ENCODE measurements at places on chromosomes 12 and 14.

GRCh38 chr12:25518512-25518911 lies 34.6 kb downstream of the LMNTD1 start:
- no peak for DNase-seq

DNA sequence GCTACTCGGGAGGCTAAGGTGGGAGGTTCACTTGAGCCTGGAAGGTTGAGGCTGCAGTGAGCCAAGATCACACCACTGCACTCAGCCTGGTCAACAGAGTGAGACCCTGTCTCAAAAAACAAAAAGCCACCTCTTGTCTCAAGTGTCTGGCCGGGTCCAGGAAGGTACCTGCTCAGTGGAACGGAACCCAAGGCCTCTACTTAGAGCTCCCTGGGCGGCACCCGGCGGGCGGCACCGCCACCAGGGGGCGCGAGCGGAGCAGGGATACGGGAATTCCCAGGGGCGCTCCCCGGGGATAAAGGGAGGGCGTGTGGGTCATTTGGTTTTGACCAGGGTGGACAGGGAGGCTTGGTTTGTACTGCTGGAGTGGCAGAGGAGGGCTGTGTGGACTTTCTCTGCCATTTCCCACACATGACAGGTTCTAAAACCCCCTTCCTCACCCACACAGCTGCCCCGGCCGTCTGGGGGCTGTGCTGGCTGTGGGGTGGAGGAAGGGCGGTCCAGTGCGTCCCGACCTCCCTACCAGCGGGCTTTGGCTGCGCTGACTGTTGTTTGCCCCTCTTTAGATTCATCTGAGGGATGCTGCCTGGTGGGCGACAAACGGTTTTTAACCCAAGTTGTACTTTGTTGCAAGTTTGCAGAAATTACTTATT lies 91.4 kb downstream of the SETD3 start:
- DNase-seq, result peak; percentile 69

DNA sequence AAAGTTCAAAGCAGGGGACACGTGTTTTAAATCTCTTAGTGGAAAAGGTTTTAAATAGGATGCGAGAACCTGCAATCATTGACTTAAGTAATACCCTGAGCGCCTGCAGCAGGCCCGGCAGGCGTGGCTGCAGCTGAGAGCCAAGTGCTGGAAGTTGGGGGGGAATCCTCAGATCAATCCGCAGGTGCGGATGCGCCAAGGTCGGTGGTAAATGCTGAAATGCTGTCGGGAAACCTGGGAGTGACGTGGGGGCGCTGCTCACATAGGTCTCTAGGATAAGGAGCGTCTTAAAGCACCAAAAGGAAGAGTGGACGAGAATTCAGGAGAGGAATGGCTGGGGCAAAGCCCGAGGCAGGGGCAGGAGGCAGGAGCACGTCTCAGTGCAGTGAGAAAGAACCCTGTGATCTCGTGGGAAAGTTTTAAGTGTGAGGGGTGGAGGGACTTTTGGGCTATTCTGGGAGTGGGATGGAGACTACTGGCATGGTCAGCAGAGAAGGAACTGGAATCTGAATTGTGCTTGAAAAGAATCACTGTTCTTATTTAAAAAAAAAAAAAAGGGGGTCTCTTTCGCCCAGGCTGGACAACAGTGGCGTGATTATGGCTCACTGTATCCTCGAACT lies 883 bp upstream of the CDCA4 start:
- peak; percentile 48 for DNase-seq

GRCh38 chr12:84904051-84904450 lies 8.5 kb downstream of the SLC6A15 start:
- DNase-seq, result no peak

DNA sequence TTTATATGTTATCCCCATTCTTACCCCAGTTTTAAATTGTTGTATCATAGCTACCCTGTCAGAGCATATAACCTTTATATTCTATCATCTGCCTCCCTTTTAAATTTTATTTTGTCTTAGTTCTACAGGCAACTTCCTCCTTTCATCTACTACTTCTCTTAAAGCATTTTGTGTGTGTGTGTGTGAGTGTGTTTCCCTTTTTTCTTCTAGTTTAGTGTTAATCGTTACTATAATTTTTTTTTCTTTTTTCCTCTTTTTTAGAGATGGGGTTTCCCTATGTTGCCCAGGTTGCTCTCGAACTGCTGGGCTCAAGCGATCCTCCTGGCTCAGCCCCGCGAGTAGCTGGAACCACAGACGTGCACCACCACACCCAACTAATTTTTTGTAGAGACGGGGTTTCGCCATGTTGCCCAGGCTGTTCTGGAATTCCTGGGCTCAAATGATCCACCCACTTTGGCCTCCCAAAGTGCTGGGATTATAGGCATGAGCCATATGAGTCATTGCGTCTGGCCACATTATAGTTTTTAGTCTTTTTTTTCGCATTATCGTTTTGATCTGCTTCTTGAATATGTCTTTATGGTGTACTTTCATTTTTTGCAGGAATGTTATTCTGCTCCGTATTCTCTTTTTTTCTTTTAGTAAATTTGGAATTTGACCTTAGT lies 33.1 kb upstream of the FBXO34 start:
- no peak for DNase-seq

DNA sequence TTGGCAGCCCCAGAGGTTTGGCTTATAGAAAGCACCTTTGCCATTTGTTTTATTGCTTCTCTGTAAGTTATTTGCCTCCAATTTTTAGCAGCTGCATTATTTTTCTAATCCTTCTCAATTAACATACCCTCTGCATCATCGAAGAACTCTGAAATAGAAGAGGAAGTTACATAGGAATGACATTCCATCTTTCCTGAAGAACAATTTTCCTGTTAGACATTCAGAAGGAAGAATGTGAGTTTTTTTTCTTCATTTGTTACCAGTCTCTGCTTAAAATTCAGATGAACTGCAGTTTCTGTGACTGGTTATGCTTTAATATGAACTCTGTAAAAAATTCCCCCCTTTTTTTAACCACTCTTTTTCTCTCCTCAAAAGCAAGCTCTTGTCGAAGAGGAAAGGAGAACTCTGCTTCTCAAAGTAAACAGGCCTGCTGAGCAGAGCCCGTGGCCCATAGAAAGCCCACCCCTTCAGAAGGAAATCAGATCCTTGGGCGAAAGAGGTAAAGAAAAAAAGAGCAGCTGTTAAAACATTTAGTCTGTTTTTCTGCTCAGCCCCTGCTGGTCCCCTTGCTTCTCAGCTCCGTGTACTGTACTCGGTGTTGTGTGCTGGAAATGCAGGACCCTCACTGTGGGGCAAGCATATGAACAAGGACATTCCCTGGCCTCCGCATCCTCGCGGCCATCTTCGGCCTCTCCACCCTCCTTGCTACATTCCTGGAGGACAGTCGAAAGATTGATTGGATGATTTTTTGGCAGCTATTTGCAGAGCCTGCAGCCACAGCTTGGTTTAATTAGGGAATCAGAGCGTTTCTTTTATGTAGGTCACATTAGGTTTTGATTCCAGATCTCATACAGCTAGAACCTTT lies 164.4 kb upstream of the LRIG3 start:
- DNase-seq, result no peak

DNA sequence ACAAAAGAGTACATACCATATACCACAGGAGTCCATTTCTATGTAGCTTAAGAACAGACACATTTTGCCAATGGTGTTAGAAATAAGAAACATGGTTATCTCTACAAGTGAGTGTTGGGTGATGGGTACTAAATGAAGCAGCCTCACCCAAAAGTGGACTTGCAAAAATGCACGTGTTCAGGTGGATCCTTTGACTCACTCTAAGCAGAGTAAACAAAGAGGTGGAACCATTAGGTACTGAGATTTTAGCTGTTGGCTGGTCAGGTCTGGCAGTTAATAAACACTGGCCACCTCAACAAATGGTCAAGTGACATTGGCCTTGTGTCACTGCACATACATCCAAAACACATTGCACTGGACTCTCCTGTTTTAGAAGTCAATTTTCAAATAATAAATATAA lies 27.6 kb downstream of the EVL start:
- no peak for DNase-seq

GRCh38 chr14:105489542-105490266 lies 1.3 kb upstream of the TEDC1 start:
- DNase-seq, result peak; percentile 86

GRCh38 chr12:28223025-28223554 lies 32.8 kb downstream of the CCDC91 start:
- DNase-seq, result no peak

DNA sequence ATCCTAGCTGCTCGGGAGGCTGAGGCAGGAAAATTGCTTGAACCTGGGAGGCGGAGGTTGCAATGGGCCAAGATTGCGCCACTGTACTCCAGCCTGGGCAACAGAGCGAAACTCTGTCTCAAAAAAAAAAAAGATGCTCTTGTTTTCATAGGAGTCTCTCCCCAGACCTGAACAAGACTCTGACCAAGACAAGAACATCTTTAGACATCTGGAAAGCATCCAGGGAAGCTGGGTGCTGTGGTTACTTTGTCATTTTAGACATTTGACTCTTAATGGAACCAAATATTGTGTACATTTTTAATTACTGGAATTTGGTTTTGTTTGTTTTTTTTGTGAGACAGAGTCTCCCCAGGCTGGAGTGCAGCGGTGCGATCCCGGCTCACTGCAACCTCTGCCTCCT lies 21.1 kb upstream of the ATF1 start:
- DNase-seq, result no peak

DNA sequence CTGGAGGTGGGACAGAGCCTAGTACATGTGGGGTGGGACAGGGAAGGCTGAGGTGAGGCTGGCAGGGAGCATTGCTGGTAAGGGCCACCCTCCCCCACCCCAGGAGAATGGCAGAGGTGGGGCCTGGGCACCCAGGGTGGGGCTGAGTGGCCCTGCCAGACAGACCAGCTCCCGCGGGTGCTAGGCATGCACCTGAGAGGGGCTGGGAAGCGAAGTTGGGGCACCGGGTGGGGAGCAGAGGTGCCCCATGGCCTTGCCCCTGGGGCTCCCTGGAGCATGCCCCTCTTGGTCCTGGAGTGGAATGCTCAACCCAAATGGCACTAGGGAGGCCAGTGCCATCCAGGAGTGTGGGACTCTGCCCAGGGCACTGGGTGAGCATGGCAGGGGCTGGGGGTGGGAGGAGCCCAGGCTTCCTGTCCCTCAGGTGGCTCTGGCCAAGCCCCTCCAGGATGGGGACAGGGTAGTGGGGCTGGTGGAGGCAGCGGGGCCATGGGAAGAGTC lies 1.3 kb downstream of the TNFAIP2 start:
- DNase-seq, result no peak

- no peak for DNase-seq
Measured at GRCh38 chr14:29062466-29062865, 295.9 kb downstream of the FOXG1 start.

DNA sequence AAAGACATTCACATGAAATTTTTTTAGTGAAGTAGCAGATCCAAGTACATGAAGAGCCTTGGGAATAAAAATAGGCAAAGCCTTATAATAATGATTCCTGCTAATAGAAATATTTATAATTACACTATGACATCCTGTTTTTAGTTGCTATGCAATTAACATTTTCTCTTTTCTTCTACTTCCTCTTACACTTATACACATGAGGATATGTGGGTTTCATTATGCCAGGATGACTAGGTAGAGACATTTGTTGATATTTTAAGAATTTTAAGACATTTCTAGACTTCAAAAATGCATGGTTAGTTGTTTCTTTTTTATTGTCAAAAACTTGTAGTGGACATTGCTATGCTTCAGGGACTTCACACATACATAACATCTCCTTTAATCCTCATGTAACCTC lies 326.8 kb downstream of the SYT1 start:
- DNase-seq, result no peak

DNA sequence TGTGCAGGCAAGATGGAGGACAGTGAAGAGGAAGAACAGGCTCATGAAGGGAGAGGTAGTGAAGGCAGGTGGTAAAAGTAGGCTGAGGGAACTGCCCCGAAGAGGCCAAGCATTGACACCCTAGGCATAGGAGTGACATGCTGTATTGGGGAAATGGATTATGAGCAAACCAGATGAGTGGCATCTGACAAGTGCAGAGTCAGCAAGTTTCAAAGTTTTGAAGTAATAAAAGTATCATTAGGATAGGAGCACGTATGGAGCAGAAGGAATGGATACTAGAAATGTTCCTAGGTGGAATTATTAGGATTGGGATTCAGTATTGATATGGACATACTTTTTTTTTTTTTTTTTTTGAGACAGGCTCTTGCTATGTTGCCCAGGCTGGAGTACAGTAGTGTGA lies 139.8 kb downstream of the SAMD4A start:
- DNase-seq, result no peak

All from HTR-8/SVneo (cell line).